NAMALWA (cell line): ENCODE measurements at places on chromosomes 3 and 15.

DNA sequence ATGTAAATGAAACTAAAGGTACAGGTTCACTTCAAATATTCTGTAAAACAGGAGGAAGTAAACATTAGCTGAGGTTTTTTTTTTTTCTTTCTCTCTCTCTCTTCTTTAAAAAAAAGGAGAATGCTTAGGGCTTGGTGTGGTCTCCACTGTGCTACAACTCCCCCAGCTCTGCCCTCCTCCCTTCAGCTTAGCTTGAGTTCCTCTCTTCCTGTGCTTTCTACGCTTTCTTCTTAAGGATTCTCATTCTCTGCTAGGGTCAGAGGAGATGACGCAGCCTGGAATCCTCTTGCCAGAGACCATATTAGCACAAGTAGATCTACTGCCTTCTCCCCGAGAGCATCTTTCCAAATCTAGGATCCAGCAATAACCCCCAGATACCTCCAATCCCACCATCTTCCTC lies 69.1 kb upstream of the SNRK start:
- DNase-seq = no peak

DNA sequence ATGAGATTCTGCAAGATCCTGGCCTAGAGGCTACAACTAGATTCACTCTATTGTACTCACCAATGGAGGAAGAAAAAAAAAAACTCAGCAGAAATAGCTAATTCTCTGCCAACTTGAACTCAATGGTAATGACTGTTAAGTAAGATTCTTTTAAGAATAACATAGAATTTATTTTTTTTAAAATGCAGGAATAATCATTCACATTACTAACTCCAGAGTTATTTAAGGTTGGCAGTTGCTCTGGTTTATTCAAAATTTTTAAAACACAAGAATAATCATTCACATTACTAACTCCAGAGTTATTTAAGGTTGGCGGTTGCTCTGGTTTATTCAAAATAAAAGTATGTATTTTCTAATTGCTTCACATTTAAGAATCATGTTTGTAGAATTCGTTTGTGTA lies 1071.9 kb downstream of the IGSF11 start:
- DNase-seq = no peak

- DNase-seq = no peak
These were observed 110.8 kb upstream of the IGF1R start for GRCh38 chr15:98537516-98538060.

DNA sequence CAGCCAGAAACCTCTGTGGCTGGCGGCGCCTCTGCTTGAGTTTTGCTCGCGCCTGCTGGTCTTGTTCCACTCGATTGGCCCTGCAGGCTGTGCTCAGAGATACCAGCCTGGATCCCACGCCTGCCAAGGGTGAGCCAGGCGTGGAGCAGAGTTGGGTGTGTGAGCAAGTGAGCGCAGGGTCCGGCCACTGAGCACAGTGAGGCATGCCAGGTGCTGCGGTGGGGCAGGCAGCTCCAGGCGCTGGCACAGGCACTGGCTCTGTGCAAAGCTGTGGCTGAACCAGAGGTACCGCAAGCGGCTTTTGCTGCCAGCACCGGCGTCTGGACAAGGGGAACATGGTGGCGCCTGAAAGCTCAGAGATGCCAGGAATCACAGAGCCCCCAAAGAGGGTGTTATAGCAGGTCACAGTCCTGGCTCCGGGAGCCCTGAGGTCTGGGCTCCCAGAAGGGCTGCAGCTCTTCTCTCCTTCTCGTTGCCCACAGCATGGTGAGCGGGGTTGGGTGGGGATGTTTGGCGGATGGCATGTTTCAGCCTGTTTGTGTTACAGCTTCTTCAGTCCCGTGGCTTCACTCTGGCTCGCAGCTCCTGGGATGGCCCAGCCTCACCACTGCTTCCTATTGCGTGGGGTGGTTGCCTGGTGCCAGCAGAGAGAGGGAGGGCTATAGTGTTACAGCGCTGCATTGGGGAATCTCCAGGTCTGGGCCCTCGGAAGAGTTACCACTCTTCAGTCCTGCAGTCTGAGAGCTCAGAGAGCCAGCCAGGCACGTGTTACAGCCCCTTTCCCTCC lies 73.9 kb downstream of the NR1D2 start:
- DNase-seq = no peak

DNA sequence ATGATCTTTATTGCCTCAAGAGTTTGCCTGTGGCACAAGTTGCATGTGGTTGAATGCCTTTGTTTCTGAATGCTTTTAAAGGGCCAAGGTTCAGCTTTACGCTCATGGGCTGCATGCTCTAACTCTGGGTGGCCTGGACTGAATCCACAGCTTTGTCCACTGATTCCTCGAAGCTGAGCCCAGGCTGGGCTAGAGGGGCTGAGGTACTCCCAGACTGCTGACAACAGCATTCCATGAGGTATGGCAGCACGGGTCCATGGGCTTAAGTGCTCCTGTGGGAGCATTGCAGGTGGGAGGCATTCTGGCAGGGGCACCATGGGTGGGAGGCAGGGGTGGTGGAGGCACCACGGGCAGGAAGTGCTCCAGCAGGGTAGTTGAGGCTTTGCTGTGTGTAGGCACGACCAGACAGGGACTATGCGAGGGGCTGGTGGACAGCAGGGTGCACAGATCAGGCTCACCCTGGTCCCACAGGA lies 61.6 kb downstream of the GLCE start:
- no peak for DNase-seq
